ENCODE measurements at places on chromosomes 12 and 14. TPM values are rescaled to one million over a fixed set of nuclear protein-coding genes. Genes with fewer than 3 reads are reported as not detected.

- no peaks in the 10 kb centered on the region for H3K27me3 ChIP-seq
- DNase-seq, result no peak
- H3K27ac ChIP-seq, result no peak overlapping the region
- H3K4me3 ChIP-seq, result no peak overlapping the region
- H3K36me3 ChIP-seq, result no peaks in the 10 kb centered on the region
Observed at GRCh38 chr12:14923944-14924343, 14.4 kb downstream of the ERP27 start.

The KLRC1 gene
- total RNA-seq, result 1.2 TPM

The TAS2R43 gene
- 8.4 TPM for total RNA-seq

DNA sequence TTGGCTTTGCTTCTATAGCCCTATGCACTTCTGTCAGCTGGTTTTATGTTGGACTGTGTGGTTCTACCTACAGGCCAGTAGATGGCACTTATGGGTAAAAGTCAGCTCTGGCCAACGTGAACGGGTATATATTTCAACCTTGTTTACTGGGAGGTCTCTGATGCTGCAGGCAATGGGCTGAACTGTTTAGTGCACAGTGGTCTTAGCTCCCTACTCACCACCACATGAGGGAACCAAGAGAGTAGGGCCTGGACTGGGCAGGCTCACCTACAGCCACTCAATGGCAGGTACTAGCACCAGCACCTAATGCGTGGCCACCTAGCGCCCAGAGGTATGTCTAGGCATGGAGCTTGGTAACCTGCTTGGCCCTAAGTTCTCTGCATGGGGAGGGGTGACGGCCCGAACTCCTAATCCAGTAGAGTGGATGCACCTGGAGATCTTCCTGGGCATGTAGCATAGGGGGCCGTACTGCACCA, 481.8 kb downstream of the TMEM117 start:
- no peaks in the 10 kb centered on the region for H3K36me3 ChIP-seq
- H3K27ac ChIP-seq, result no peak overlapping the region
- no peak overlapping the region for H3K4me3 ChIP-seq
- DNase-seq, result peak; percentile 43

The ACSS3 gene
- 10.1 TPM for total RNA-seq

- no peaks in the 10 kb centered on the region for H3K27me3 ChIP-seq
- H3K27ac ChIP-seq, result no peak overlapping the region
- no peaks in the 10 kb centered on the region for H3K4me1 ChIP-seq
Observed at GRCh38 chr14:94897082-94897481, 127.2 kb upstream of the GSC start.

The ENDOU gene
- 1.8 TPM for total RNA-seq

The SERPINA3 gene
- 90.2 TPM for total RNA-seq

DNA sequence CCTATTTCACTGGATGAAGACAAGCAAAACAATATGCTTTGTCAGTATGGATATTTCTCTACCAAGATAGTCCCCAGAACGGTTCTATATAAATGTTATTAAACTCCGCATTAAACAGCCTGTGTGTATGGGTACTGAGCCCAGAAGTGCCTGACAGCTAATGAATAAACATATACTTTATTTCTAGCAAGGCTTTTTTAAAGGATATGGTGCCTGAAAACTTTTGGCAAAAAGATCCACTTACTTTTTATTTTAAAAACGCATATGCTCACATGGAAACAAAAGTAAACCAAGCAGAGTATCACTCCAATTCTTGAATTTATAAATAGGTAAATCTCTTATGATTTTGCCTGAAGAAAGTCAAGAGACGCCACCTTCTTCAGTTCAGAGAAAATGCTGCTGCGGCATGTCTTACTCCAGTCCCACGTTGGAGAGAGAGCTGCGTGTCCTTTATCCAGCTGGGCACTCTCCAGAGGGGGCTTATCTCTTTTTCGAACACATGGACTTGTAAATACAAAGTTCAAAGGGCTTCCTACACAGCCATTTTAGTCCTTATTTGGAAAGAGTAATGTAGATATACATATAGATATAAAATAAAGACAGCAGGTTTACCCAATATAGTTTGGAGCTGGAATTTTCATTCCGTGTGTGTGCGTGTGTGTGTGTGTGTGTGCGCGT, 264.2 kb downstream of the ADAMTS20 start:
- H3K36me3 ChIP-seq, result no peaks in the 10 kb centered on the region

DNA sequence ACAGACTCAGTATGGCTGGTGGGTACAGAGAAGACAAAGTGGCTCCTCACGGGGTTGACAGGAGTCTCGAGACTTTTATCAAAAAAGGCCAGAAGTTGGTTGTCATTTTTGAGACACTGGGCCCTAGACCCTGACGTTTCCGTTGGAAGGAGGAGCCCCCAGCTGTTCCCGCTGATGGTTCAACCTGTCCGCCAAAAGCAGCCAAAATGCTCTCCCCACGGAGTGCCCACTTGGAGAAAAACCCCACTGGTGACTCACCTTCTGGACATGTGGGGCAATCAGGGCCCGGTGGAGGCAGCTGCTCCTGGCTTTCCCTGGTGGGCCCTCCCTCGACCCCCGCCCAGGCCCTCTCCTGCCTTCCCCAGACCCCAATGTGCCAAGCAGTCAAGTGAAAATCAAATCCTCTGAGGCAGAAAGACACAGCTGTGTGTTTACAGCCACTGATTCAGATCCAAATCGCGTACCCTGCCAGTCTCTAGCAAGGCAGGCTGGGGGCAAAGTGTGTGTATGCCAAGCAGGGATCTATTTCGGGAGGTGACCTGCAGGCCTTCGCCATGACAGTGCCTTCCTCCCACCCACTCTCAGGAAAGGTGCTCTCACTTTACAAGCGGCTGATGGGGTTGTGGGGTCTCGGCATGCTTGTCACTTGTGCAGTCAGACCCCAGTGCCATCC, 347.4 kb downstream of the DPF3 start:
- H3K4me3 ChIP-seq, result no peak overlapping the region
- no peaks in the 10 kb centered on the region for H3K4me1 ChIP-seq
- no peak overlapping the region for H3K27ac ChIP-seq
- DNase-seq, result no peak
- H3K36me3 ChIP-seq, result no peaks in the 10 kb centered on the region

The YLPM1 gene
- 114 TPM for total RNA-seq

DNA sequence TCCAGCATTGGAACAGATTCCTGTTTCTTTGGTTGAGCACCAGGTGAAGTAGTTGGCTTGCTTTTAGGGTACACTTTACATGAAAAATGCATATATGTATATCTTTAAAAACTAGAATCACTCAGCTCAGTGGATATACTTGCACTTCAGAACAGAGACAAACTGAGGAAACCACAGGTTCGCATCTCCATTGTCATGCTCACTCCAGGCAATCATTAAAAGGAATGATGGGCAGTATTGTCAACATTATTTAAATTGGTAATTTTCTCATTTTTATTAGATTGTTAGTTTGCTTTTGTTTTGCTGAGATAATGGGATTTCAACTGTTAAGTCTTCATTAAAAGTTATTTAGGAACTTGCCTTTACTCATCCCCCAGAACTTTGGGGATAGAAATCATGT, 71.0 kb upstream of the NELL2 start:
- H3K27ac ChIP-seq, result no peak overlapping the region
- no peaks in the 10 kb centered on the region for H3K4me1 ChIP-seq
- no peak overlapping the region for H3K4me3 ChIP-seq
- H3K36me3 ChIP-seq, result no peaks in the 10 kb centered on the region
- no peaks in the 10 kb centered on the region for H3K27me3 ChIP-seq
- no peak for DNase-seq

- no peaks in the 10 kb centered on the region for H3K4me1 ChIP-seq
- H3K4me3 ChIP-seq, result no peak overlapping the region
- H3K27ac ChIP-seq, result no peak overlapping the region
- no peak for DNase-seq
- no peaks in the 10 kb centered on the region for H3K36me3 ChIP-seq
- H3K27me3 ChIP-seq, result no peaks in the 10 kb centered on the region
Observed at GRCh38 chr14:72683787-72684186, 210.1 kb downstream of the DPF3 start.

DNA sequence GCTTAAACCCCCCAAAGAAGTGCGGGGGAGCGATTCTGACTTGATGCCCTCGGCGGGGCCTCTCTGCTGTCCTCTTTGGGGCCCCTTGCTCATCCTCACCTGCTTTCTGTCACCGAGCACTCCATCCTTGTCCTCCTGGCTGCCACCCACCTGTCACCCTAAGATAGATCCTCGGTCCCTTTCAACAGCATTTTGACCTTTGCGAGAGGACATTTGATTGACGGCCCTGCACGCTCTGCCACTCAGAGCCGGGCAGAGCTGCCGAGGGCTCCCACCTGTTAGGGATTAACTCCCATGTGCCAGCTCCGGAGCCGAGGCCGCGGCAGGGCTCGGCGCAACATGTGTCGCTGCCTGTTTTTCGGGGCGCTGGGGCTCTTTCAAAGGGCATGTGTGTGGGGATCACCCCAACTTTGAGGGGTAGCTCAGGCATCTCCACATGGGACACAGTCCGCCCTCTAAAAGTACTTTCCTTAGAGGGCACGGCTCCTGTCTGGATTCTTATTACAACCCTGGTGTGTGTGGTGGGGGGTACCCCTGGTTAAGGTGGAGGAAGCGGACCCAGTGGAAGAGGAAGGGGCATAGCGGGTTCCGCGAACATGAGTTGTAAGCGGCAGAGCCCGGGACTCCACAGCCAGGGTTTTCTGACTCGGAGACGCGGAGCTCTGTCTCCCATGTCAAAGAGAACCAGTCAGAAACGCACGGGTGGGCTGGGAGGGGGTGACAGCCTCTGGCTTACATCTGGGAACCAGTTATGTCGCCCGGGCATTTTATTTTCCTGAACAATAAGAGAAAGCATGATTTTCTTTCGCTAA, 811 bp upstream of the MEG3 start:
- DNase-seq, result peak; percentile 39
- no peaks in the 10 kb centered on the region for H3K4me1 ChIP-seq
- peak overlapping the region; percentile 32 for H3K4me3 ChIP-seq
- peaks cover 68% of the 10 kb centered on the region for H3K27me3 ChIP-seq
- H3K27ac ChIP-seq, result no peak overlapping the region
- H3K36me3 ChIP-seq, result no peaks in the 10 kb centered on the region

DNA sequence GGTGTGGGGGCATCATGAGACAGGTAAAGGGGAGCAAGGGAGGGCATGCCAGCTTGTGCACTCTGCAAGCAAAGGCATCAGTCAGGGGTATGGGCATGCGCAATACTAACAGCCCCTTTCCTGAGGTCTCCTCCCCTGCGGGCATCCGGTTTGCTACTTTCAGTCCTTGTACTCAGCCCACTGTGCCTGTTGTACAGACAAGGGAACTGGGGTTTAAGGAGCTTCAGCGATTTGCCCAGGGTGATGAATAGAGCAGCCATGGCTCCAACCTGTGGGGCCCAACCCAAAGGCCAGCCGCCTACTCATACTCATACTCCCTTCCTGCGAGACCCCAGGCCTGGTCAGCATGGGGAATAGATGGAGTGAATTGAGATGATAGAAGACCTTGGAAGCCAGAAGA, 66.7 kb downstream of the GALNT16 start:
- H3K27ac ChIP-seq, result no peak overlapping the region
- no peak overlapping the region for H3K4me3 ChIP-seq
- no peaks in the 10 kb centered on the region for H3K4me1 ChIP-seq
- H3K27me3 ChIP-seq, result no peaks in the 10 kb centered on the region

DNA sequence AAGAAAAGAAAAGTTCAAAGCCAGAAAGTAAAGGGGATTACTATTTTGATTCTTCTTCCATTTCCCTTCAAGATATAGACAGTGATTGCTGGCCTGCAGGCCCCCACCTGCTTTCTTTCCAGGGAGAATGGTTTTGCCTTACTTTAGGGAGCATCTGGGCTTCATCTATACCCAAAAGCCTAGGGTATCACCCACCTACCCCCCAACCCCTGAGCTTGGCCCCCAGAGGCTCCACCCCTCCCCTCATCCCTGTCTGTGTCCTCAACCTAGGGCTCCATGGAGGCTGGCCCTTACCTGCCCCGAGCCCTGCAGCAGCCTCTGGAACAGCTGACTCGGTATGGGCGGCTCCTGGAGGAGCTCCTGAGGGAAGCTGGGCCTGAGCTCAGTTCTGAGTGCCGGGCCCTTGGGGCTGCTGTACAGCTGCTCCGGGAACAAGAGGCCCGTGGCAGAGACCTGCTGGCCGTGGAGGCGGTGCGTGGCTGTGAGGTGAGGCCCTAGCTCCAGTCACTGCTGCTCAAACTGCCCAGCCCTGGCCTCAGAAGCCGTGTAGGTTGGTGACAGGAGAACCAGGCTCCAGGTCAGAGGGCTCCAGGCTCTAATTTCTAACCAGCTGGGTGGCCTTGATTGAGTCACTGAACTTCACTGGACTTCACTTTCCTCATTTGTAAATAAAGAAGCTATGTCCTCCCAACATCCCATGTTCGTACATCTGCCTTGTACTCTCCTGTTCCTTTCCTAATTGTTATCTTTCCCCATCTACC, 13.6 kb downstream of the ARHGEF40 start:
- no peak for DNase-seq
- no peaks in the 10 kb centered on the region for H3K27me3 ChIP-seq
- H3K27ac ChIP-seq, result no peak overlapping the region
- peaks cover 7% of the 10 kb centered on the region for H3K4me1 ChIP-seq
- H3K36me3 ChIP-seq, result peaks cover 96% of the 10 kb centered on the region

All from stomach (tissue), 19 donors.